H54 (cell line): ENCODE measurements at places on chromosomes 4 and X.

- no peak for DNase-seq
These were observed 205.7 kb downstream of the SOX3 start for GRCh38 chrX:140298960-140299825.

GRCh38 chr4:117478702-117479101, 393.3 kb upstream of the TRAM1L1 start:
- DNase-seq: no peak

- DNase-seq: no peak
These were observed 186.6 kb upstream of the LEF1 start for GRCh38 chr4:108355186-108355901.

DNA sequence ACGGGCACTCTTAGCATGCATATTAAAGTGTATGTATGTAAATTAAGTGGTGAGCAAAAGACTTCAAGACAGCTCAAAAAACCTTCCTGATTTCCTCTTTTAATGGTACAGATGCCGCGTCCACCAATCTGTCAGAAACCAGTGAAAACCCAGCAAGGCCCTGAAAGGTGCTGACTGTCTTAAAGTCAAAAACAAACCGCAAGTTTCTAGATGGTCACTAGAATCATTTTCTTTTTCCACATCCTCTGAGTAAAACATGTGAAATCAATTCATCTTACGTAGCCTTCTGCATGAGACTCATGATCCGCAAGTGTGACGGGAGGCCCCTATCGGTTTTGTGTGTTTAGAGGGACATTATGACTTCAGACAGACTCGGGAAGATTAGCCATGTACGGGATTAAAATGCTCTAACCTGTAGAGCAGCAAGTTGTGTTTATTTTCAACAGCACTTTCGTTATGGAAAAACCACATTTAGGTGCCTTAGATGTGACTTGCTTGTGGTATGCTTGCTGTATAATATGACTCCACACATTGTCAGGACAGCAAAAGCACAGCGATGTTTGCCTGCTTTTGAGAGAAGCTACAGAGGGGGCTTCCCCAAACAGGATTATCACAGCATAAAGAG, 88.2 kb upstream of the STS start:
- no peak for DNase-seq

DNA sequence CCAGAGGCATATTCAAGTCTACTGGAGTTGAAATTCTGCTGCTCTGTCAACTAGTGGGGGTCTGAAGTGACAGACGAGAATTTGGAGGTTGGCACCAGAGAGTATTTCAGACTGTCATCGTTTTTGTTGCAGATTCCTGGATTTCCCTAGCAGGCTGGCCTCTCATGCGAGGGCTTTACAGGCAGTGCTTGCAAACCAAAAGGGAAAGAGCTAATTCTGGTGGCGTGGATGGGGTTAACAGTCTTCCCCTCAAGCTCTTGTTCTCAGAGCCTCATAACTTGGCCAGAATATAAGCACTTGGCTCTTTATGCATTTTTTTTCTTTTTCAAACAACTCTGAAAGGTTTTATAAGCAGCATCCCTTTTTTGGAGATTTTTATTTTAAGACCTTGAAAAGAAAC, at the start of gene SPARCL1:
TSS of gene SPARCL1 (minus strand) at position 190 of the 400 bp plus-strand sequence. CDS start 29,802 bp downstream, outside the sequence.
- DNase-seq: no peak

GRCh38 chr4:25803720-25804225, 59.0 kb downstream of the SEL1L3 start:
- DNase-seq: no peak

GRCh38 chrX:10571260-10571659, 49.1 kb downstream of the MID1 start:
- DNase-seq: no peak

GRCh38 chrX:28223991-28224390, 242.7 kb upstream of the DCAF8L1 start:
- DNase-seq: no peak

DNA sequence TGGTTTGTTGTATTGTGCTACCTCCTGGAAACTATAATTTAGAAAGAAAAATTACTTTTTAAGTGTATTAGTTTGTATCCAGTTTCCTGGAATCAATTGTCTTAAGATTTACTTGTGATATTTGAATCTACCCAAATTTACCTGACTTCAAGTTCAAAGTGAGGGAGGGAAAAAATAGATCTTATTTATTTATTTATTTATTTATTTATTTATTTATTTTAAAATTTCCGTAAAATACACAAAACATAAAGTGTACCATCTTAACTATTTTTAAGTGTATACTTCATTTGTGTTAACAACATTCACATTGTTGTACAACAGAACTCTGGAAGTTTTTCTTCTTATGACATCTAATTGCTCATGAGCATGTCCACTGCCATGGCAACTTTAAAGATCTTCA, 356.0 kb downstream of the DACH2 start:
- DNase-seq: no peak

DNA sequence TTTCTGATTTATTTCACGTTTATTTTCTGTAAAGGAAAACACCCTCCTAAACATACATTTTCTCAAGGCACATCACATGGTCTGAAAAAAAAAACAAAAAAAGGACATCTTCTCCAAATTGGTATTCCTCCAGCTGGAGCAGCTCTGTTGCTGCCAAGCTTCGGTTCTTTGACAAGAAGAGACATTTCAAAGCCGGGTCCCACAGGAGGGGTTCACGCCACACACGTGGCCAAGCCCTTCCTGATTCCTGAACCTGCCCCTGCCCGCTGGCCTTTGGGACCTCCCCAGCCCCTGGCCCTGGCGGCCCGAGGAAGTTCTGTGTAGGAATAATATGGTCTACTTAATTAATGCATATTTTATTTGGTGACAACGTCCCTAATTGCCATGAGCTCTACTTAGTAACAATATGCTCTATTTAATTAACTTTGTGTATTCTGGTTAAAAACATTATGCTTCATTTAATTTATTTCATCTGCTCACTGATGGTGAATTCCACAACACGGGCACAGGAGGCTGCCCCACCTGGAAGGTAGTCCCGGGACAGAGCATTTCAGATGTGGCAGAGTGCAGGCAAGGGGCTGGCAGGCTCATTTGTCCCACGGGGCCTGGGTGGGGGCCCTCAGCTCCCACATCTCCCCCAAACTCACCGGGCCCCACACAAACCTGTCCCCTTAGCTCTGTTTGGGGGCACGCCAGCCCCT, 5.4 kb upstream of the RGS12 start:
- DNase-seq: no peak

- DNase-seq: no peak
These were observed 54.9 kb downstream of the USO1 start for GRCh38 chr4:75779105-75779757.

DNA sequence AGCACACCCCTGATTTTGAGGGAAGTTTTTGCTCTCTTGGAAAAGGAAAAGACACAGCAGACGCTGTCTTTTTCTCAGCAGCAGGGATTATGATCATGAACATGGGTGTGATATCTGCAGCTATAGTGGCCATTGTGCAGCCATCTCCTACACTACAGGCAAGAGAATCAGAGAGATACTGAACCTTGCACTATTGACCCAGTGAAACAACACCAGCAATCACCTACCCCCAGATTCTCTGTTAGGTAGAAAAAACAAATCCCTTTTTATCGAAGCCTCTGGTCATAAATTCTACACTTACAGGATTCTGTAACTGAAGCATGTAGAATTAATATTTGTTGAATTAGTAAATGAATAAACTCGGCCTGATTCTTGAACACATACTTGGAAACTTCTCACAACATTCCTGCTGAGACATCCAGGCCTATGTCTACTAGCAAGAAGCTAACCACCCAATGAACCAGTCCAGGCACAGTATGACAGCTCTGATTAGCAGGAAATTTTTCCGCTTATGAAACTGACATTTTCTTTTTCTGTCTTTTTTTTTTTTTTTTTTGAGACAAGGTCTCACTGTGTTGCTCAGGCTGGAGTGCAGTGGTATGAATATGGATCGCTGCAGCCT, 5.0 kb upstream of the AFAP1 start:
- no peak for DNase-seq

- no peak for DNase-seq
These were observed 775 bp downstream of the AMOT start for GRCh38 chrX:112839856-112840255.

DNA sequence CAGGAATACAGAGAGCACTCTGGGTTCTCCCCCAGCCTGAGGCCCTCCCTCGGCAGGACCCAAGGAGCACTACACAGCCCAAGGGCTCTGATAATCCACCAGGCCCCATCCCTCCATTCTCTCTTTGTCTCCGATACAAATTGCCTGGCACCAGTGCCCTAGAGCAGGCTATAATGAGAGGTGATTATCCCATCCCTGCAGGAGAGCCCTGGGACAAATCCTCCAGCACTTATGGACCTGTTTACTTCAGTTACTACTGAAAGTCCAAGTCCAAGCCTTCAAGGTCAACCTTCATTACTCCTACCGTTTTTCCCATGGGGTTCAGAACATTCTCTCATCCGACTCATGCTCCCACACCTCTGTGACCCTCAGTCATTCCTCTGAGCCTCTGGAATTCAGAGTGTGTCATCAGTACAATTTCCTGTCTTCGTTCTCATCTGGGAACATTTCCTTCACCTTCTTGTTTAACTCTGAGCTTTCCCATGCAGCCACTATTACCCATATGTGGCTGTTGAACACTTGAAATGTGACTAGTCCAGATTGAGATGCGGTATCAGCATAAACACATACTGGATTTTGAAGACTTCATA, 299.0 kb downstream of the RAPGEF2 start:
- DNase-seq: peak; percentile 12

DNA sequence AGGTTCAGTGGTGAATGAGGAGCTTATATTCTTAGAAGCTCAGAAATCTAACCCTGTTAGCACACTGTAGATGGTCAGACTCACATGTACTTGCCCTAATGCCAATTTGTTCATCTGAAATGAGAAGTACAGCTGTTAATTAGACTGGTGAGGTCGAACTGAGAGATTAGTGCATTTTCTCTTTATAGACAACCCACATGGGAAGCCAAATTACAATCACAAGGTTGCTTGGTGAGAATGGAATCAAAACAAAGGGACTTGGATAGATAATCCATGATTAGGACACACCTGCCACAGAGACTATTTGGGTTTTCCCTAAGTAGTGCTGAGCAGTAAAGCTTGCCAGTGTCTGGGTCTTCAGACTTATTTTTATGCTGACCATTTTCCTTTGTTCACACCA, 88.3 kb downstream of the POLA1 start:
- DNase-seq: no peak

DNA sequence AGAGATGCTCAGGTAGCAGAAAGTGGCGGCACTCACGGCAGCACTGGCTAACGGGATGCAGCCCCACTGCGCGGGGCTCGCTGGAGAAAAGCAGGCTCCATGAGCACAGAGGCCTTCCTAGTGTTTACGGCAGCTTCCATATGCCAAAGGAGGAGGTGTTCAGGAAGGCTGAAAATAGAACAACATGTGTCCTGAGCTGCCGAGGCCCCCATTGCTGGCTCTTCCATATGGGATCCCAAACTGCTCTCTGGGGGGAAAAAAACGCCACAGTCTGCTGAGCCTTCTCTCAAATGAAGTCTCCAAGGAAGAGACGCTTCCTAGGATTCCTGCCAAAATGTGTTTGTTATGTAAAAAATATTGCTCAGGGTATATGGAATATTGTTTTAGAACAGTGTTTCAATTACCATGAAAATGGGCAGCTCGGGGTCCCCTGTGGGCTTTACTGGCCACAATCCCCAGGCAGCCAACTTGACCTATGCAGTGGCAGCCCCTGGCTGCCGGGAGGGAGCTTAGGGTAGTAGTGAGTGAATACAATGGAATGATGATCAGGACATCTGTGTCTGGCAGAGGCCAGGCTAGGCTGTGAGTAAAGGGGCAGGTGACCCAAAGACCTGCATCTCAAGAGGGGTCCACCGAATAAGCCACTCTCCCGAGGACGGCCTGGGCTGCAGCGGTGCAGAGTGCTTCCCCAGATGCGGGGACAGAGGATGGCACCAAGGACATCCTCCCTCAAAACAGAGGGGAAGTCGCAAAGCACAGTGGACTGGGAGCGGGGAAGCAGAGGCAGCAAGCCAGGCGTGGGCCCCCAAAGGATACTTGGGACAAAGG, 170.1 kb downstream of the AFAP1 start:
- DNase-seq: no peak

- DNase-seq: no peak
These were observed 114.9 kb downstream of the SPOCK3 start for GRCh38 chr4:167119392-167119791.

DNA sequence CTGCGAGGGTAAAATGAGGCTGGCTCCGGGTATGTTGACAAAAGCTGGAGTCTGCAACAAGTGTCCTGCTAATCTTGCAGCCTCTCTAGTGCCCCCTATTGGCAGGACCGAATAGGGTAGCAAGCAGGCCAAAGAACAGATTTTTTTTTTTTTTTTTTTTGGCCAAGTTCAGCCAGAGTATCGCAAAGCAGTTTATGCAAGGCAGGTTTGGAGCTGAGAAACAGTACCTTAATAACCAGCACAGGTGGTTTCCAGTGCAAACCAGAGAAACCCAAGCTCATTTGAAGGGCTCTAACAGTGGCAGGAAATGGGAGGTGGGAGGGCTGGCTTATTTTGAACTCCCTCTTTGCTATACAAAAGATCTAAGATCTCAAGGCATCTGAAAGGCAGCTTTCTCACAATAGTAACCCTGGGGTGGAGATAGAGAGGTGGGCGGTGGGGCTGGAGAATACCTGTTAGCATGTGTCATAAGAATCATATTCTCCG, 38.2 kb upstream of the OCIAD2 start:
- DNase-seq: no peak

- DNase-seq: no peak
These were observed 12.9 kb downstream of the CD99 start for GRCh38 chrX:2703991-2704369.

- DNase-seq: no peak
These were observed 173.2 kb downstream of the BEND2 start for GRCh38 chrX:18047491-18047890.

DNA sequence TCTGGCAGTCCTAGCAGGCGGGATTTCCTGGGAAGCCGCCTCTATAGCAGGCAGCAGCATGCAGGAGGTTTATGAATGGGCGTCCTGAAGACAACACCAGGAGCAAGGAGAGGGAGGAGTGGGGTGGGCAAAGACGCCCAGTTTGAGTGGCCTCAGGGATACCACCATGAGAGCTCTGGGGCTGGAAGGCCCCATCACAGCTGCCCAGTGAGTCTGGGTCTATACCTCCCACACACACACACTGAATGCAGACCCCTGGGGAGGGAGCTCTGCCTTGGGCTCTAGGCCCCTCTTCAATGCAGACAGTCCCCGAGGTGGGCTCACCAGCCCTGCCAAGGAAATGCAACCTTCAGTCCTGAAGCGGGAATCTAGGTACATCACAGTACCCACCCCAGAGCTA, 98.6 kb downstream of the AFAP1 start:
- DNase-seq: no peak

DNA sequence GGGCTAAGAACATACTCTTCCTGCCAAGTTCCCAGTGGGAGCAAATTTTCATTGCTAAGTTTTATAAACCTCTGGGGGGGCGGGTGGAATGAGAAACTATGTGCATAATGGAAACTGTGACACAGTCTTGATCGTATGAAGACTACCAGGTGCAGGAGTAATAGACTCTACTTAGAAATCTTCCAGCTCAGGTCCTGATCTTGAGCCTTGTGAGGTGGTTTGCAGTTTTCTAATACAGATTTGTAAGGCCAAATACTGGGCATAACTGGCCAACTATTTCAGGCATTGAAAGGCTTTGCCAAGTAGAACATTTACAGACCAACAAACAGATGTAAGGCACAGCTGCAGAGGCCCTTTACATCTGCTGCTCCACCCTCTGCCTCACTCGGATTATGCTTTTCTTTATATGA, 89.7 kb upstream of the CBR4 start:
- no peak for DNase-seq

- no peak for DNase-seq
These were observed 60.8 kb downstream of the TBL1X start for GRCh38 chrX:9525511-9526248.

- no peak for DNase-seq
These were observed 4.1 kb upstream of the SOX3 start for GRCh38 chrX:140508958-140509357.

- no peak for DNase-seq
These were observed 32.0 kb downstream of the CTBP1 start for GRCh38 chr4:1216869-1217294.
